ENCODE measurements at places on chromosomes 7 and 10.

DNA sequence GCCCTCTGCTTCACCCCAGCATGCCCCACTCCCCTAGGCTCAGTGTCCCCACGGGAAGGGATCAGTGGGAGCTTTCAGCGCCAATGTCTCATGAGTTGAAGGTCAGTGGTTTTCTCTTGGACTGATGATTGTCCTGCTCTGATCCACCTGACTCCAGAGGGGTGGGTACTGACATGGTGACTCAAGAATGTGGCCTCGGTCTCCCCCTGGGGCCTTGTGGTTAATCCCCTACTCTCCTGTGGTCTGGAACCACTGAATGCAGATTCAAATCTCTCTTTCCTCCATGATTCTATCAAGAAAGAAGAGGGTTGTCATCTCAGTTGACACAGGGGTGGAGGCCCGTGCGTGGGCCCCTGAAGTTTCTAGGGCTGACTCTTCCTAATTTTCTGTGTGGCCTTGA, 176.9 kb downstream of the RPS24 start:
- no peak for DNase-seq

- DNase-seq: no peak
Measured at GRCh38 chr7:106812027-106812643, 52.9 kb upstream of the PIK3CG start.

DNA sequence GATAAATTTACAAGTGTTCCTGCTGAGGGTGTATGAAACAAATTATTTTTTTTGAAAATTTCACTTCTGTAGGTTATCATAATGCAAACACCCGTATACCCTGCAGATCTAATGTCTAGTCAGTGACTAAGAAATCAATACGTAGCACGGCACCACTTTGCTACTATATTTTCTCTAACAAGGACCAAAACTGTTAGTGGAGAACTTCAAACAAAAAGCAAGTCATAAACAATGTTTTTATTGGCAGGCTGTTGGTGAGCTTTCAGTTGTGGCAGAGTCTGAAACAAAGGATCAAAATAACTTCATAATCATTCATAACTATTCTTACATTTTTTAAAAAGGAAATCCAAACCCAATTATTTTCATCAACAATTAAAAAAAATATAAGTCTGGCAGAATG, 11.8 kb downstream of the SEM1 start:
- DNase-seq: no peak

DNA sequence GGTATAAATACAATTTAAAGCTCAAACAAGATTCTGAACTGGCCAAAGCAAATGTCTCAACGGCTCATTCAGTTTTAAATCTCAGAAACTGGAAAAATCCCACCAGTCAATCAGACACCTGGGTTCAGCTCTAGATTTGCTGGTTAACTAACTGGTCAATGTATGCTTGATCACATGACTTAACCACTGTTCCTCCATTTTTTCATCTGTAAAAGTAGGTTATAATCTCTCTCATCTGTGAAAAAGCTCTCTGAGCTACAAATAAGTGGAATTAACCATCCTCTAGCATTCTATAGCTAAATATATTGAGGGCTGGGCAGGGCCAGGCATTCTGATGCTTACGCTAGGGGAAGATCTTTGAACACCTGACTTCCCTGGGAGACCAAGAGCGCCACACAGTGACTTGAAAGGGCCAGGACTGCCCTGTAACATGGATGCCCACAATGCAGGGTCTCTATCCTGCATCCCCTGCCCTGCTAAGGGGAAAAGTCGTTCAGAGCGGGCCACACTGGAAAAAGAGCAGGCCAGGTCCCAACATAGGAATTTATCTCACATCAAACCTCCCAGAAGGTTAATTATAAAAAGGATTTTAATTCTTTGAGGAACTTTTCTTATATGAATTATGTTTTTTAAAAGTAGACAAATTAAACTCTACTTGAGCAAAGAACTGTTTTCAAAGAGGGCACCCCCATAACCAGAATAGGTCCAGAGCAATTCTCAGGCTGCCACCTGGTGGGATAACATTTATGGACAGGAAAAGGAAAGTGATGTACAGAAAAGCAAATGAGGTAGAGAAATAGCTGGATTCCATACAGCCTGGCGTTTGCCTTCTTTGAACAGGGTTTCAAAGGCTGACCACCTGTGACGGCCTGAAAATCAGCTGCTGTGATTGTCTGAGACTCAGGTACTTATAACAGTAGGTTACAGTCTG, 1.8 kb downstream of the RP9 start:
- DNase-seq: no peak

GRCh38 chr7:48387932-48388331, 216.7 kb downstream of the ABCA13 start:
- no peak for DNase-seq

DNA sequence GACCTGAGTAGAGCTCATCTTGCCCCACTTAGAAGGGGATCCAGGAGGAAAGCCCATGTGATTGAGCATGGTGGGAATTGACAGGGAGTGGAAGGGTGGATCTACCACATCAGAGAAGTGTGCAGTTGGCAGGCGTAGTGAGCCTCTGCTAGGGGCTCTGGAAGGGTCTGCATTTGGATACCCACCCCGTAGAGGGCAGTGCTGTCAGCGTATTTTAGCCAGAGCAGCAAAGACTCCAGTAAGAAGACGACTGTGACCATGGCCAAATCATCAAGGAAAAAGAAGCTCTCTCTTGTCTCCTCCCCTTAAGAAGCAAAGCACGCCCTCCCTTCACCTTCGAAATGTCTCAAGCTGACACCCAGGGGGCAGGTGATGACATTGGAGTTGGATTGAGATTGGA, 68.8 kb upstream of the INHBA start:
- no peak for DNase-seq

DNA sequence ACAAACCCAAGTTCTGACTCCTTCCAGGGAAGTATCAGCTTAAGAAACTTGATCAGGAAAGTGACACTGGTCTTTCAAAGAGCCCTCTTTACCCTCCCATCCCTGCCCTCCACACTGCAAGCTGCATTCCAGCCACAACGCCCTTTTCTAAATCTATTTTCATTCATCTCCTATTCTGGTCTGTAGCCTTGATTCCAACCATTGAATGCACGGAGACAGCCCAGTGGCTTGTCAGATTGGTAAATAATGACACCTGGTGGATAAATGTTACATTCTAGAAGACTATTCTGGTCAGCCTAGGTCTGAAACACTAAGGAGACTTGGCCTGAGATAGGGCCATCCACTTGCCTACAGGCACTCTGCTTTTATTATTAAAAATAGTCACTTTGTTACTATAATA, 20.9 kb downstream of the MORN4 start:
- no peak for DNase-seq

- no peak for DNase-seq
Measured at GRCh38 chr10:82440775-82441174, 565.8 kb downstream of the NRG3 start.

DNA sequence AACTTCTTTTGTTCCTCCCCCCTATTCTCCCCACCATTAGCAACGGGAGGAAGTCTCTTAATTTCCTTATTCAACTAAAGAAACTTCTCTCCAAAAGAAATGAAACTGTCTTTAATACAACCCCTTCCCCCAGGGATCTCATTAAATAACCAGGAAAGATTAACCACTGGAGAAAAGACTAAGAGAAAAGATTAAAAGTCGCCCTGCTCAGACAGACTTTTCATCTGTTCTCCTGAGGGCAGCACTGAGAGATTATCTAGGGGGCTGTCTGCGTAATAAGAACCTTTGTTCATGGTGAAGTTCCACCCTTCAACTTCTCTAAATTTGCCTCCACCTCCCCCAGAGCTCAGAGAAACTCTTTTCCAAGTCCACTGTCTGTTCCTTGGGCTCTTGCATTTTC, 105.5 kb downstream of the HGF start:
- DNase-seq: no peak

GRCh38 chr7:137331378-137331777, 12.2 kb downstream of the PTN start:
- no peak for DNase-seq

GRCh38 chr10:95408983-95409873, 118.4 kb upstream of the PDLIM1 start:
- no peak for DNase-seq

DNA sequence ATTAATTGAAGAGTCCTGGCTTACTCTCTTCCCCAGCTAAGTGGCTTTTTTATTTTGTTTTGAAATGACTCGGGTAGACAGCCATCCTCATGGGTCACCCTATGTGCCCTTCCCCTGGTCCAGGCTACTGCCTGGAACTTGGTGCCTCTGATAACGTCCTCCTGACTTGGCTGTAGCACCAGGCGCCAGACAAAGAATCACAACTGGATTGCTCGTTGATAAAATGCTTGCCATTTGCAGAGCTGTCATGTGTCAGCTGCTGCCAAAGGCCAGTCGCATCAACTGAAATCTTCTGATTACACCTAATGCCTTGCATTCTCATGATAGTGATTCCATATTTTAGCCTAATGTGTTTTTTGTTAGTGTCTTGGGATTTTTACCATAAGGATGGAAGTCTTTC, 27.4 kb upstream of the ABLIM1 start:
- no peak for DNase-seq

DNA sequence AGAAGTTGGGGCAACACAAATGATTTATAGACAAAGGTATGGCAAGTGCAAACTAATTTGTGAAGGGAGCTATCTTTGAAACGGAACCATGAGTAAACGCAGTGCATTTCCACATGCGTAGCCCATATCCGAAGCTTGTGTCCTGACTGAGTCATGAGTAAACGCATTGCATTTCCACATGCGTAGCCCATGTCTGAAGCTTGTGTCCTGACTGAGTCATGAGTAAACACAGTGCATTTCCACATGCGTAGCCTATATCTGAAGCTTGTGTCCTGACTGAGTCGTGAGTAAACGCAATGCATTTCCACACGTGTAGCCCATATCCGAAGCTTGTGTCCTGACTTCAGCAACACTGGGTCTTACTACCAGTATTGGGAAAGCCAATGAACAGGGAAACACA, 95.0 kb downstream of the CELF2 start:
- DNase-seq: no peak

DNA sequence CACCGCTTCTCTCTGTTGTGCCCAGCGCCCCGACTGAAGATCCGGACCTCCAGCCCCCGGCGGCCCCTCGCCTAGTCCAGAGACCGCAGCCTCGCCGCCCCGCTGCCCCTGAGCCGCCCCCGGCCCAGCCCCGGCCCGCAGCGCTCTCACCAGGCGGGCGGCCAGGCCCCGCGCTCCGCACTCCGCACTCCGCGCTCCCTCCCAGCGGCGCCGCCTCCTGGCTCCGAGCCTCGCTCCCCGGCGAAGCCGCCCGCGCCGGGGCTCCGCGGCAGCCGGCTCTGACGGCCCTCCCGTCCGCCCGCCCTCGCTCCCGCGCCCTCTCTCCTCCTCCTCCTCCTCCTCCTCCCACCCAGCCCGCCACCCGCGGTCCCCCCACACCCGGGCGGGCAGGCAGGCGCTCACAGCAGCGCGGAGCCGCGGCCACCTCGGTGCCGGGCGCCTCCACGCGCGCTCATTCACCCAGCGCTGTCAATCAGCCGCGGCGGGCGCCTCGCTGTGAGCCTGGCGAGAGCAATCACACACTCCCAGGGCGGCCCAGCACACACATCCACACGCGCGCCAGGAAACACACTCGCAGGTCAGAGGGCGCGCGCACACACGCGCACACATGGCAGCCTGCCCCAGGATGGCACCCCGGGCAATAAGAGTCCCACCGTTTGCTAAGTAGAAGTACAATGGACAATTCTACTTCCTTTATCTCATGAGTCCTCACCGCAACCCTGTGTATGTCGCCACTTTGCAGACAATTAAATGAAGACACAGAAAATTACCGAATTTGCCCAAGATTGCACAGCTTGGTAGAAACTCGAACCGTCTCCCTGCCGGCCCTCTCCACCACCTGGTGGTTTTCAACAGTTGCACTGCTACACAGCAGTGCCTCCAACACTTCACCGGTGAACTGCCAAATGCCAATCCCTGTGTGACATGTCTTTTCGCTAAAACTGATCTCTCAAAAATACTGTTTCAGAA, at the start of gene PRRT4:
TSS of gene PRRT4 (minus strand) at position 280 of the 969 bp plus-strand sequence.
- no peak for DNase-seq

- DNase-seq: no peak
Measured at GRCh38 chr7:133873631-133874030, 253.5 kb upstream of the LRGUK start.

GRCh38 chr7:19117091-19117869, at the start of gene TWIST1:
Gene TWIST1 (minus strand): TSS chr7:19117636. CDS start chr7:19117321, 315 bp downstream.
- no peak for DNase-seq

DNA sequence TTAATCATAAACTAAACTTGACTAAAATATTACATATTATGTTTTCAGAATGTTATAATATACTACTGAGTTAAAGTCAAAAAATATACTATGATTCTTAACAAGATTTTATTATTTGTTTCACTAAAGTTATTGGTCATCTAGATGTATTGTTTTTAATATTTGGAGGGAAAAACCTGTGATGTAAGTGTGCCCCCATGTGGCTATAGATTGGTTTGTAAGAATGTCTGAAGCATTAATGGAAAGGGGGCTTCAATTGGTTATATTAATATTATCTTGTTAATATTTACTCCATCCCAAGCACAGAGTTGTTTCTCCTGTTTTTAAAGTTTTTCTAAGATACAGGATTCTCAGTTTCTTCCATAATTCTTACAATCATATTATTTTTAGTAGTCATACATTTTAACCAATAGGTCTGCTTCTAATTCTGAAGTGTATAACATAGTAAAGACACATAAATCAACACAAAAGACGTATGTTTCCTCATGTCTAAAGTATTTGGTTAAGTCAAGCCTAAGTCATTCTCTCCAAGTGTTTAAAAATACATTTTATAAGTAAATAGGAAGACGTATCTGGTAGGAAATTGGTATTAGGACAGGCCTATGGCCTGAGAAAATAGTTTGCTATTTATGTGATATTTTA, 58.0 kb downstream of the GNAT3 start:
- no peak for DNase-seq

- DNase-seq: no peak
Measured at GRCh38 chr10:121285406-121286196, 312.6 kb downstream of the FGFR2 start.

- no peak for DNase-seq
Measured at GRCh38 chr7:157519246-157519645, 182.4 kb downstream of the DNAJB6 start.

DNA sequence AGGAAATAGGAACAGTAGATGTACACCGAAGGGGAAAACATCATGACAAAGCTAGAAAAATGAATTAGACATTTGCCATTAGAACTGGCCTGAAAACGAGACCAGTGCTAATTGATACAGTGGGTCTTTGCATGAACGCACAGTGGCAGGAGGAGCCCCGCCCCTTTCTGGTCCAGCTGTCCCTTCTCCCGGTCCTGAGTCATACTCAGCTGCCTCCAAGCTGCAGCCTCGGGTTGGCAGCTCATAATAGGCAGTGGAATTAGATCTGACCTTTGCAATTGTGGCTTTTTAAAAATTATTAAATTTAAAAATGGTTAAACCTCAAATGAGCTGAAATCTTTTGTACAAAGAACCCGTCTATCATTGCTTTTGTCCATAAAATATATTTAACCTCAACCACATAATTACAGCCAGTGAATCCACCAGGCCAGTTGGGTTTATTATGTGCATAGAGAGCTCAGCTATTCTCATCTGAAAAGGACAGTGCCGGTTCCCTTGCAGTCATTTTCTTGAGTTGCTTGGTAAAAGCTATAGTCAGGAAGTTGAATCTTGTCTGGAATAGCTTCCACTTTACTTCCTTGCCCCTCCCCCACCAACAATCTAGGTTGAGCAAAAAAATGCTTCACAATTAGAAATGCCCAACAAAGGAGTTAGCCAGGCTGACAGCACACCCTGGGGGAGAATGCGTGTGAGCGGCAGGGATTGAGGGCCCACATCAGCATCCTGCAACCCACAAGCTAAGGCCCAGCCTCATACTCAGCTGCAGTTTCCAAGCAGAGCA, 147.1 kb downstream of the BUB3 start:
- DNase-seq: no peak

GRCh38 chr10:11184093-11184492, 166.4 kb downstream of the CELF2 start:
- no peak for DNase-seq

Measured in stimulated activated CD8-positive, alpha-beta memory T cell treated with anti-CD3 and anti-CD28 coated beads, Interleukin-4, amount 100 ng/mL, for 1 hour (primary cell).